T-helper 1 cell (primary cell): ENCODE measurements at places on chromosomes 13 and 19.

- no peak for DNase-seq
These were observed 813 bp downstream of the ZNF562 start for GRCh38 chr19:9673912-9674662.

DNA sequence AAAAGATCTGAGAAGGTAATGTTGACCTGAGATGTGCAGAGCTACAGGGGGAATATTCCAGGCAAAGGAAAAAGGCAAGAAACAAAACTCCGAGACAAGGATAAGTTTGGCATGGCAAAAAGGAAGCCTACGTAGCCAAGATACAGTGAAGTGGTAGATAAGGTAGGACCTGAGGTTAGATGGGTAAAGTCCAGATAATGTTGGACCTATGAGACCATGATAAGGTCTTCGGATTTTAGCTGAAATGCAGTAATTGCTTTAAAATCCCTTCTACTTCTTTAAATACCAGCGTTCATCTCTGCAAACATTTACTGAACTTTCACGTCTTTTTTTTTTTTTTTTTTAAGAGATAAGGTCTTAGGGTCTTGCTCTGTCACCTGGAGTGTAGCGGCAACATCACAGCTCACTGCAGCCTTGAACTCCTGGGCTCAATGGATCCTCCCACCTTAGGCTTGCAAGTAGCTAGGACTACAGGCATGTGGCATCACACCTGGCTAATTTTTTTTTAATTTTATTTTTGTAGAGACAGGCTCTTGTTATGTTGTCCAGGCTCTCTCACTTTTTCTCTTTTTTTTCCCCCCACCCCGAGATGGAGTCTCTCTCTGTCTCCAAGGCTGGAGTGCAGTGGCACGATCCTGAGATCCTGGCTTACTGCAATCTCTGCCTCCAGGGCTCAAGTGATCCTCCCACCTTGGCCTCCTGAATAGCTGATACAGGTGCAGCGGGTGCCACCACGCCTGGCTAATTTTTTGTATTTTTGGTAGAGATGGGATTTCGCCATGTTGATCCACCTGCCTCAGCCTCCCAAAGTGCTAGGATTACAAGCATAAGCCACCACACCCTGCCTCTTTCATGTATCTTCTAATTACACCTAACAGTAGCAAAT lies 4.2 kb upstream of the WBP4 start:
- no peak for DNase-seq

DNA sequence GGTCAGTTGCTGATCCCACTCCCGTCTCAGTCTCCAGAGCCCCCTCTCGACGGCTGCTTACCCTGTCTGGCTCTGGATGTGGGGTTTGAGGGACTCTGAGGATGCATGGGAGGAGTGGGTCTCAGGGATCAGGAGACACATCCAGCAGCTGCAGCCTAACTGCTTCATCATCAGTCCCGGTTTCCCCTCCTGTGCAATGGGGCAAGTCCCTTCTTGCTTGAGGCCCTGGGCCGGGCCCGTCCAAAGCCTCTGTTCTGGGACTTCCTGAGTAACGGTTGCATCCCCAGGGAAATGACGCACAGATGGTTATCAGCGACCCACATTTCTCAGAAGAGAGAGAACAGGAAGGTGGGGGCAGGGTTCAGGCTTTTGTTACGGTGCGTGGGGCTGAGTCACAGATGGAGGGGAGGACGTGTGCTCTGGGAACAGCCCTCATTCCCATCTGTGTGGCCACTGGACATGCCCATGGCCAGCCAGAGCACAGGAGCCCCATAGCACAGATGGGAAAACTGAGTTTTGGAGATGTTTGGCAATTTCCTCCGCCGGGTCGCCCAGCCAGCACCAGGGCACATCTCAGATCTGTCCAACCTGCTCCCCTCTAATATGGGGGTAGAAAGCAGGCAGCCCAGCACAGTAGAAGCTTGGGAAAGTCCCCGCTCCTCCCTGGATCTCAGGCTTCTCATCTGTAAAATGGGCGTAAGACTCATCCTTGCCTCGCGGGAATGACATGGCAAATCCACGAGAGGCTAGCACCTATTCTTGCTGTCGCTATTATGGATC lies 19.3 kb downstream of the GNA15 start:
- DNase-seq = peak; percentile 70

DNA sequence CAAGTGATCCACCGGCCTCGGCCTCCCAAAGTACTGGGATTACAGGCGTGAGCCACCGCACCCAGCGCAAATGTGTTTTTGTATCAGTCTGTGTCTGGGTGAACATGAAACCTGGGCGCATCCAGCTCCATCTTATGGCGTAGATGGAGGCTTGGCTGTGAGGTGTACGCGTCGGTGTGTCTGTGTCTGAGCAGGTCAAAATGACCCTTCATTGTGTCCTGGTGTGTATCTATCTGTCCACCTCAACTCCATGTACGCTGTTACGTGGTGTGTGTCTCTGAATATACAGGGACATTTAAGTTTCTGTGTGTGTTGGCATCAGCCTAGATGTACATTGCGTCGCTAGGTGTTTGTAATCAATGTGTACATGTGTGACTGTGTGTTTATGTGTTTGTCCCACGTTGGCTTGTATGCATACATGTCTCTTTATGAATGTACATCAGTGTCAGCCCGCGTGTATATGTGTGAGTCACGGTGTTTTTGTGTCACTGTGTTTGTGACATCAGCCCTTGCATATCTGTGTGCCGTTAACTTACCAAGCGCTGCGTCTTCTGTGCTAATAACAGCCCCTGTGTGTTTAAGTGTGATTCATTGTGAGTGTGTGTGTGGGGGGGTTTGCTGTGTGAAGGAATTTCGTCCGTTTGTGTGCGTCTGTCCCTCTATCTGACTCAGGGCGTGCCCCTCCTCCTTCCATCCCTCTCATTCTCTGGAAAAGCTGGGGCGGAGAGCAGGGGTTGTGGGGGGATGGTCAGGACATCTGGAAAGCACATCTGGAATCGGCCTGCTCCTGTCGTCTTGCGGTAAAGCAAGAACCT lies 6.4 kb downstream of the AXL start:
- no peak for DNase-seq

DNA sequence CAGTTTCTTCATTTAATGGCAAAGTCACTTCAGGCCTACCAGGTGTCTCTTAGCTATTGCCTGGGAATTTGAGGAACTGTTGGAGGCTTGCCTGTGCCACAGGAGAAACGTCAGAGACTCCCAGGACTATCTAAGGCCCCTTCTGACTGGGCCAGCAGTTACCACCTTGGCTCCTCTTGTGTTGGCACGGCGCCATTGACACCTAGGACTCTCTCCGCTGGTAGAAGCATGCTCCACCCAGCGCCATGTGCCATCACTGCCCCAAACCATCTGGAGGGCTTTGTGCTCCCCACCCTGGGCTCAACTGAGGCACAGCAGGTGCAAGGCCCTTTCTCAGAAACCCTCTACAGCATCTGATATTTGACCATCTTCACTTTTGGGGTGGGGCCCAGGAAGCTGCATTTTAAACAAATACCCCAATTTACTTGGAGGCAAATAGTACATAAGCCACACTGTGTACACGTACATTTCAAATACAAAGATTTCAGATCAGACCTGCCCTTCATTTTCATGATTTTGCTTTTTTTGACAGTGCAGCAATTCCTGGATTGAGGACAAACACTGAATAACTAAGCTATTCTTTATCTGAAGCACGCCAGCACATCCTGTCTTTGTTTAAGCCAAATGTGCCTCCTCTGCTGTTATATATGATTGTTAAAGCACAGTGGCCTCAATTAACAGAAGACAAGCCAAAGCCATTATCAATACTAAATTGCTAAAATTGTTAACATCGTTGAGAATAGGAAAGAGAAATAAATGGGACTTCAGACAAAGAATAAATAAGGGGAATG lies 59.9 kb upstream of the TPP2 start:
- no peak for DNase-seq

GRCh38 chr13:52599037-52599847 lies 43.0 kb upstream of the HNRNPA1L2 start:
- DNase-seq = no peak

- no peak for DNase-seq
These were observed 690.8 kb upstream of the ARGLU1 start for GRCh38 chr13:107258599-107259187.

- no peak for DNase-seq
These were observed 14.6 kb upstream of the SERPINE3 start for GRCh38 chr13:51324714-51325420.

DNA sequence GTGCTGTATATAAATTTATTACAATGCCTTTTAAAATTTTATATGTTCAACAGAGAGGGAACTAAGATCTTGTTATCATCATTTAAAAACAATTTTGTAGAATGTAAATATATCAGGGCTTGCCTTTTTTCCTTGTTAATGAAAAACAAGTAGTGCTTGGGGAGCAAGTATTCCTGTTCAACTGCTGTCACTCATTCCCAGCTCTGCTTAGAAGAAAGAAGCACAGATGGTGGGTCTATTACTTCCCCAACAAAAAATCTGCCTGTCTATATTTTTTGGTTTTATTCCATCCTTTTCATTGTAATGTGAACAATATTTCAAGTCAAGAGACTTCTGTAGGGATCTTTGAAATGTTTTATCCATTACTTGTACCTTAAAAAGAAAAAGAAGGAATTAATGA lies 503.9 kb downstream of the GPC5 start:
- no peak for DNase-seq

DNA sequence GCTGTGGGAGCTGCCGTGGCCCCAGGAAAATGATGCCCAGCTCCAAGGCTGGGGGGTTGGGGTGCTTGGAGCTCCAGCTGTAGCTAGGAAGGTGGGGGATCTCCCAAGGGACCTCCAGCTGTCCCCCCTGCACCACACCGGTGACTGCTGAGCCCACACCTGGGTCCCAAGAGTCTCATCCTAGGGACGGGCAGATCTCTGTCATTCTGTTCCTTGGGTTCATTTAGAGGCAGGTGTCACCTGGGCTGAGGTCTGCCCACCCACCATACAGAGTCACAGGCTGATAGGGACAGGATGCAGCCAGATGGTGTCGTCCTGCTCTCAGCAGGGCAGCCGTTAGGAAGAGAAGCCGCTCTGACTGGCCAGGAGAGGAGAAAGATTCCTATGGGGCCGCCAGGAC lies 5.3 kb downstream of the F2RL3 start:
- no peak for DNase-seq

- DNase-seq = no peak
These were observed 49.9 kb upstream of the RFXAP start for GRCh38 chr13:36769126-36769525.

DNA sequence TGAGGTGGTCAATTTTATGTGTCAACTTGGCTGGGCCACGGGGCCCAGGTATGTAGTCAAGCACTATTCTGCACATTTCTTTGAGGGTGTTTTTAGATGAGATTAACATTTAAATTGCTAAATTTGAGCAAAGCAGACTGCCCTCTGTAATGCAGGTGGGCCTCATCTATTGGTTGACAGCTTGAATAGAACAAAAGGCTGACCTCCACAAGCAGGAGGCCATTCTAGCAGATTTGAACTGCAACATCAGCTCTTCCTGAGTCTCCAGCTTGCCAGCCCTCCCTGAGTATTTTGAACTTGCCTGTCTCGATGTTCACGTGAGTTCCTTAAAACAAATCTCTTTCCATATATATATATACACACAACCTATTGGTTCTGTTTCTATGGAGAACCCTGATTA lies 134.8 kb downstream of the DCLK1 start:
- DNase-seq = no peak

DNA sequence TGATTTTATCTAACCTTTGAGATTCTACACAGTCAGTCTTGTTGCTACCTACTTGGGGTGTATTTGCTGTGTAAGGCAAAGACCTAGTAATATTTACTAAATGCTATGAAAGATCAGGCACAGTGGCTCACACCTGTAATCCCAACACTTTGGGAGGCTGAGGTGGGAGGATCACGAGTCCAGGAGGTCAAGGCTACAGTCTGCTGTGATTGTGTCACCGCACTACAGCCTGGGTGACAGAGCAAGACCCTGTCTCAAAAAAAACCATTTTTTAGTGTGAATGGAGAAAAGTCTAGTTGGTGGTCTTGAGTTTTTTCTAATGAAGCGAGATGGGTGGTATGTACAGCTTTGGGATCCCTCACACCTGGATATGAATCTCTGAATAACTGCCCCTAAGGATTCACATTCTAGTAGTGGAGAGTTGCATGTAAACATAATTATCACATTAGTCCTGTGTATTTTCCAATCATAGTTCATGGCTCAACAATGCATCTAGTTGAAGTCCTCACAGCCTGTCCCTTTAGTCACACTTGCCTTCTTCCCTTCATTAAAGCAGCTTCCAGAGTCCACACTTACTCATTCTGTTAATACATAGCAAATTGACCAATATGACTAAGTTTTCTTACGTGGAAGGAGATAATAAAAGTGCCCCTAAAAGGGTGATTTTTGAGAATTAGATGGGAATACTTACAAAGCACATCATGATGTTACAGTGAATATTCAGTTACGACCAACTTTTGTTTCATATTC lies 7.5 kb downstream of the RPL21 start:
- no peak for DNase-seq

- no peak for DNase-seq
These were observed 36.4 kb downstream of the ATP11A start for GRCh38 chr13:112726016-112726767.

GRCh38 chr13:48843630-48844380 lies 131.9 kb upstream of the FNDC3A start:
- DNase-seq = no peak

GRCh38 chr19:11942843-11943108 lies 17.9 kb downstream of the ZNF700 start:
- DNase-seq = no peak

GRCh38 chr13:31878955-31879354 lies 139.6 kb downstream of the RXFP2 start:
- no peak for DNase-seq

DNA sequence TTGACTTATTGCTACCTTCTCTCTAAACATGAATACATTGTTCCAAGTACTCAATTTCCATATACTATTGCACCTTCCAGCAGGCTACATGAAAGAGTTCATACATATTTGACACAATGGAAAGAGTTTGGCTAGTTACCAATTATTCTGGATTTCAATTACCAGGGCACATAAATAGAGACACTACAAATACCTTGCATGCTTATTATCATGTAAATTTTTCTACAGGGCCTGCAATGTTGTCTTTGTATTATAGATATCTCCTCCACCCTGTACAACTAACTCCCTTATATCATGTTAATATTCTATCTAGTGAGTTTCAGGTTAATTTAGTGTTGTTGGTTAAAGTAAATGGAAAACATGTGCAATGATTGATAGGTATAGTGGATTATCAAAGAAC lies 540.7 kb upstream of the SLITRK5 start:
- DNase-seq = no peak

- no peak for DNase-seq
These were observed 16.8 kb downstream of the CCL25 start for GRCh38 chr19:8069096-8069973.

GRCh38 chr13:97246596-97247158 lies 24.5 kb downstream of the MBNL2 start:
- no peak for DNase-seq

DNA sequence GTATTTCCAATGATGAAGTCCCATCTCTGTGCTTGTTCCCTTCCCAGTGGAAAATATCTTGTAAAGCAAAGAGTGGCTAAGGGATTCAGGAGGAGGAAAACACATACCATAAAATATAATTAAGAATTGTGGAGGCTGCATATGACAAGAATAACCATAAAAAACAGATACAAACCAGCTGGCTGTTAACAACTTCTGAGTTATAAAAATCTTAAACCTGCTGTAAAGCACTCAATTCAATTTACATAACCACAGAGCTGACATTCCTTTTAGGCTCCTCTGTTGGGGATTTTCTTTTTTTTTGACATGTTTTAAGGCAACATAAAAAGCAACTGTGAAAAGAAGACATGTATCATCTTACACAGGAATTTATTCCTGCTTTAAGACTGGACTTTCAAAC lies 207.6 kb downstream of the DACH1 start:
- no peak for DNase-seq

GRCh38 chr13:59261928-59262488 lies 901.7 kb downstream of the DIAPH3 start:
- no peak for DNase-seq

- DNase-seq = no peak
These were observed 21.4 kb downstream of the CEBPG start for GRCh38 chr19:33394723-33395560.
